ENCODE measurements at places on chromosomes 7 and 10.

DNA sequence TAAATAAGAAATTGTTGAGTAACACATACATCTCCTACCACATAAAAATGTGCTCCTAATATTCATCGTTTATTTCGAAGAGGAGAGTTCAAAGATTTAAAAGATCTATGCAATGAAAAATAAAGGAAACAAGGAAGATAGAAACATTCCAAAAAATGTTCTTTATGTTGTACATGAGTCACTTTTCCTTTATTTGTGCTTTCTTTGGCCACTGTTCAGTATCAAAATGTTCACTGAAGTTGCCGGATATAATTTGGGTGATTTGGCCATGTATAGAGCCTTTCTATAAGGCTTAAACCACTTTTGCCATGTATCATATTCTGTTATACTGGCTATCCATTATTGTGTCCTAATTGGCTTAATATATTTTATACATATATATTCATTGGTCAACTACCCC is 62.9 kb upstream of the PRR15 start:
- no peaks in the 10 kb centered on the region for H3K36me3 ChIP-seq
- H3K4me3 ChIP-seq: no peak overlapping the region
- no peaks in the 10 kb centered on the region for H3K4me1 ChIP-seq
- no peak overlapping the region for H3K27ac ChIP-seq

- no peak for DNase-seq
- no peak overlapping the region for H3K4me3 ChIP-seq
- no peaks in the 10 kb centered on the region for H3K27me3 ChIP-seq
Observed at GRCh38 chr10:17662193-17663138, 18.5 kb downstream of the STAM start.

GRCh38 chr7:78218051-78218450 is 419.5 kb downstream of the PHTF2 start:
- no peaks in the 10 kb centered on the region for H3K36me3 ChIP-seq
- H3K27me3 ChIP-seq: no peaks in the 10 kb centered on the region
- DNase-seq: no peak

DNA sequence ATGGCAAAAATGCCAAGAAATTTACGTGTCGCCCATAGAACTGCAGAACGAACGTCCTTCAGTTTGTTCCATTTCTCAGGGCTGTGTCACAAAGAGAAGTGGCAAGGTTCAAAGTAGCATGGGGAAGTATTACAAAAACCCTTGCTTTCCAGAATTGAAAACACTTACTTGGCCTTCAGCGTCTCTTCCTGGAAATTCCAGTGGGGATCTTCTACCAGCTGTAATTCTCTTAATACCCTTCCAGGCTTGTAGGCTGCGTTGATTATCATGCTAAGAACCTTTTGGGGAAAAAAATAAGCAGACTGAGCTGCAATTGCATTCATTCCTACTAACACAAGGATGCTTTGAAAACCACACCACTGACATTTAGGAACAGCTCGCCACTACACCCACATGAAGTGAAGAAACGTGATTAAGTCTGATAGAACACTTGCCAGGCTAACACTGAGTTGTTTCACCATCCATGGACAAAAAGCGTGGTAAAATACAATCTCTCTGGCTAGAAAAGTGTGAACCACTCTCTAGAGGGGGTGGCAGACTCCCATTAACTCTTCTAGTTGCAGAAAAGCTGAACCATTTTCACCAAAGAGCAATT is 222.3 kb downstream of the SFMBT2 start:
- H3K4me3 ChIP-seq: no peak overlapping the region
- H3K27ac ChIP-seq: no peak overlapping the region
- no peak for DNase-seq

- H3K27ac ChIP-seq: no peak overlapping the region
- no peak for DNase-seq
- no peaks in the 10 kb centered on the region for H3K4me1 ChIP-seq
- H3K27me3 ChIP-seq: no peaks in the 10 kb centered on the region
- no peaks in the 10 kb centered on the region for H3K36me3 ChIP-seq
- H3K4me3 ChIP-seq: no peak overlapping the region
Observed at GRCh38 chr7:91326516-91327199, 62.4 kb downstream of the FZD1 start.

- H3K4me3 ChIP-seq: no peak overlapping the region
- no peaks in the 10 kb centered on the region for H3K4me1 ChIP-seq
- H3K27me3 ChIP-seq: no peaks in the 10 kb centered on the region
- DNase-seq: no peak
- no peak overlapping the region for H3K27ac ChIP-seq
Observed at GRCh38 chr7:120475994-120476393, 203.0 kb downstream of the KCND2 start.

DNA sequence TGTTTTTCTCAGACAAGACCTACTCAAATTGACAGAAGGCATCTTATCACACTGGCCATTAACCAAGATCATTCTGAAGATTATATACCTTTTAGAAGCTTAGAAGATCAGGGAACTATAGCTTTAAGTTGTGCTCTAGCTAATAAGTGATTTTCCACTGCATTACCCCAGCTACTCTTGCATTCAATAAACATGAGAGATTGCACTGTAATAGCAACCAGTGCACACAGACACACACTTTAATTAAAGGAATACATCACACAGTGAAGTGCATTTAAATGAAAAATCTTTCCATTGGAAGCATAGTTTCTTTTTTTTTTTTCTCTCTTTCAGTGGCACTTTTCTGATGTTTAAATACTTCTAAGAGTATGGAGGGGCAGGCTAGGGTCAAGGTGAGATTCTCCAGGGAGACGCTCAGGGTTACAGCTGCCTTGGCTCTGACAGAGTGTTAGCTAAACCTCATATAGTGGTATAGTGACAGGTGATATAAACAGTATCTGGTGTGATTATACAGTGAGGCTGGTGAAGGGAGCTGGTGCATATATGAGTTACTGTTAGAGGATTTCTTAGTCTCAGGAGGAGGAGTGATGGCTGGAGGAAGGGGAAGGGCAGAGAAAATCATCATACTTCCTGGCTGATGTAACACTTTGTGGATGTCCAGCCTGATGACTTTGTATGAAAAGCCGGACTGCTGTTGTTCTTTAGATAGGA is 369.5 kb downstream of the SORCS3 start:
- no peak overlapping the region for H3K27ac ChIP-seq
- no peaks in the 10 kb centered on the region for H3K36me3 ChIP-seq
- no peak for DNase-seq
- no peak overlapping the region for H3K4me3 ChIP-seq

- no peak overlapping the region for H3K4me3 ChIP-seq
- no peaks in the 10 kb centered on the region for H3K27me3 ChIP-seq
- H3K27ac ChIP-seq: no peak overlapping the region
- no peaks in the 10 kb centered on the region for H3K4me1 ChIP-seq
- H3K36me3 ChIP-seq: no peaks in the 10 kb centered on the region
Observed at GRCh38 chr7:104306793-104307192, 21.6 kb upstream of the LHFPL3 start.

DNA sequence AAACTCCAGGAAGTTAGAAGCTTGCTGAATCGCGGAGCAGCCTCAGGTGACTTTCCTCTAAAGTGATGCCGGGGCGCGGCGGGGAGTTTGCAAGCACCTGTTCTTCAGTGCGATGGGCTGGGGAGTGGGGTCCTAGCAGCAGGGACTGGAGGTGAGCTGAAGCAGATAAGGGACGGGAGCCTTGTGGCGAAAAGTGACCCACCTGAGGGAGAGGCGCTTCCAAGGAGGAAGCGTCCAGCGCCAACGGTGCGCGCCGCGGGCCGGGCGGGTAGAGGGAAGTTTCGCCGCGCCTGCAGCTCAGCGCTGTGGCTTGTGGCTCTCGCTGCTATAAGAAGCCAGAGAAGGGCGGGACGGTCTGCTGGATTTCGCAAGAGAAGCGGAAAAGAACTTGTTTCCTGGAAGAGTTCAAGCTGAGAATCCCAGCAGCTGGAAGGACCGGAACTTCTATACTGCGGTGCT is at the start of gene STEAP4:
Gene STEAP4 (minus strand): TSS at position 305 of the 459 bp plus-strand sequence. CDS start 22,625 bp downstream, outside the sequence.
- no peak within 1 kb of the TSS for H3K27ac ChIP-seq
- H3K4me1 ChIP-seq: no peaks in the 10 kb centered on the region
- H3K36me3 ChIP-seq: no peaks in the 10 kb centered on the region
- H3K4me3 ChIP-seq: no peak within 1 kb of the TSS

GRCh38 chr7:141590666-141591065 is 39.5 kb downstream of the AGK start:
- no peak overlapping the region for H3K4me3 ChIP-seq
- no peak overlapping the region for H3K27ac ChIP-seq
- peaks cover 8% of the 10 kb centered on the region for H3K36me3 ChIP-seq
- no peaks in the 10 kb centered on the region for H3K27me3 ChIP-seq
- DNase-seq: no peak
- no peaks in the 10 kb centered on the region for H3K4me1 ChIP-seq

Data from CD4-positive, alpha-beta memory T cell (primary cell).